ENCODE measurements at places on chromosomes 13 and 19.

- DNase-seq: no peak
Measured at GRCh38 chr13:73075546-73075945, 16.7 kb downstream of the KLF5 start.

DNA sequence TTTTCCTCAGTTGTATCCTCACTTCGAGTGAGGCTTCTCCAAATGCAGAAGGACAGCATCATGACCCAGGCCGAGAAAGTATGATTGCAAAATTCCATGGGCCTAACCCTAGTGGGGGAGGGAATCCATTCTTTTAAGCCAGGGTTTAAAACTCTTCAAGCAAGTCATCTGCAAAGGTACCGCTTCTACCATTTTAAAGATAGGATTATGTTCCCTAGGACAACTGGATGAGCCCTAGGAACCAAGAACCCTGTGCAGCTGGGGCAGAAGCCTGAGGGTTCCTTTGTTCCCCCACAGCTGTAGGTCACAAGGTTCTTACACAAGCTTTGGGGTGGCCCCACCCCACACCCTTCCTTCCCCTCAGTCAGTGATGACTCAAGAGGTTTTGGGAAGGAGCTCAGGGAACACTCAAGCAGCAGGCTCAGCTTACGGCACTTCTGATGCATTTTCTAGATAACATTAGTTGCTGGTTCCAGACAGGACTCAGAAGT is 13.5 kb downstream of the ARL11 start:
- DNase-seq: no peak

DNA sequence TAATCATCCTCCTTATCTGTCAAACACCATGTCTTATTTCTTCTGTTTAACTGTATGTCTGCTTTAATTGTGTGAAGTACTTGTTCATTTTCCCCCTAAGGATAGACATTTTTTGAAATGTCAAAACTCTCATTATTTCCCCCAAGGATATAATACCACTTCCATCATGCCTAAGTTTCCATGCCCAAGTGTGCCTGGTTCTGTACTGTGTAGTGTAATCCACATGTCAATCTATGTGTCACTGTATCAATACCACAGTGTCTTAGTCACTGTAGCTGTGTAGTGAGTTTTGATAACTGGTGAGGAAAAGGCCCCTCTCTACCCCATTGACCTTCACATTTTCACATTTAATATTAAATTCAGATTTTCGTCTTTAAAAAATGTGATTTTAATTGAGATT is 1265.5 kb downstream of the PCDH9 start:
- DNase-seq: no peak

DNA sequence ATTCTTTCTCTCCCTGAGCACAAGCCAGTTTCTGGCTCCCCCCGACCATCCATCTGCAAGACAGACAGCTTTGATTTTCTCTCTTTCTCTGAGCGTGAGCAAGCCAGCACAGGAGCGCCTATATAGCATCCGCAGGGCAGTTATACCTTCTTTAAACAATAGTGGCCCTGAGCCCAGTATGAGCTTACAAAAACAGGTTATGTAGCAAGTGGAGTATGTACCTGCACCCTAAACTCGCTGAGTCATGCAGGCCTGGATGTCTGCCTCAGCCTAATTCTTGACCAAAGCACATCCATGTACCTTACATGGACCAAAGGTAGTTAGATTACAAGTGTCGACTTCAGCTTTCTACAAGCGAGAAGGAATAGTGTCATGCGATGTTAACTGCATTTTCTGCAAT is 61.7 kb downstream of the RAP2A start:
- DNase-seq: no peak
